H1 (cell line): ENCODE measurements at places on chromosomes 12 and 14. TPM values are rescaled to one million over a fixed set of nuclear protein-coding genes. Genes with fewer than 3 reads are reported as not detected.

GRCh38 chr14:59755409-59756135, 115.0 kb downstream of the RTN1 start:
- DNase-seq = no peak

GRCh38 chr14:59695198-59695597, 118.6 kb upstream of the CCDC175 start:
- no peak for DNase-seq

- peak; percentile 100 for DNase-seq
Observed at GRCh38 chr14:104826189-104826860, 25.4 kb downstream of the ZBTB42 start.

GRCh38 chr12:49609875-49610154, 4.4 kb upstream of the FAM186B start:
- DNase-seq = no peak

BDKRB1 gene
- total RNA-seq = not detected in 2 replicates

- no peak for DNase-seq
Observed at GRCh38 chr12:52203079-52203921, 11.5 kb upstream of the KRT80 start.

SUPT16H gene
- total RNA-seq = 201 and 209 TPM in 2 replicates

- no peak for DNase-seq
Observed at GRCh38 chr14:84959851-84960520, 570.0 kb upstream of the FLRT2 start.

GRCh38 chr12:14576896-14577295, 9.2 kb upstream of the PLBD1 start:
- no peak for DNase-seq

SMIM41 gene
- 0.28 and 0.31 TPM in 2 replicates for total RNA-seq

DNA sequence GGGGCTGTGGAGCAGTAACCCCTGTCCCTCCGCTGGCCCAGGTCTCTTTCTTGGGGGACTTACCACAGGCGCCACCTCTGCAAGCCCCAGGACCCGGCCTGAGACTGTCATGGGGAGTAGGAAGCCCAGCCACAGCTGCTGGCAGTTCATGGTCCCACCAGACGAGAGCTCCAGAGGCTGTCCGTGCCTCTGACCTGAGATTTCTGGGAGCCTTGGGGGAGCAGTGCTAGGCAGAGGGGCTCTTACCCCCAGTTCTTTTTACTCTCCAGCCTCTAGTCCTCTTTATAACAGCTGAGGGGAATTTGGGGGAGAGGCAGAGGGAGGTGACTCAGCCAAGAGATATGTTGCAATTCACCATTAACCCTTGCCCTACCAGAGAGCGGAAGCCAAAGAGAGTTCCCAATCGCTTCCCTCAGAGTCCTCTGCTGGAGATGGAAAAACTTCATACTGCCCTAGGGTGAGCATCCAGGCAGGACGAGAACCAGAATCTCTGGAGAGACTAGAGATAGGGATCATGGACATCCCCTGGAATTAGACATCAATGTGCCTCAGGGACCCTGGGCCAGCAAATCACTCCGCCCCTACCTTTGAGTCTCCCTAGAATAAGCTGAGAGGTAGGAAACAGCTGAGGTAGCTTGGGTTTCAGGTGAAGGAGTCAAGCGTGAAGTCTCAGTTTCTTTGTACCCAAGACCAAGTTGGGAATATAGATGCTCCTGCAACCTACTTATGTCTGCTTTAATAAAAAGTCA, at the start of gene MMP19:
TSS of gene MMP19 (minus strand) at position 256 of the 749 bp plus-strand sequence. CDS start at position 150, 106 bp downstream.
- no peak for DNase-seq

GRCh38 chr14:28298156-28298555, 468.4 kb upstream of the FOXG1 start:
- DNase-seq = no peak

DNA sequence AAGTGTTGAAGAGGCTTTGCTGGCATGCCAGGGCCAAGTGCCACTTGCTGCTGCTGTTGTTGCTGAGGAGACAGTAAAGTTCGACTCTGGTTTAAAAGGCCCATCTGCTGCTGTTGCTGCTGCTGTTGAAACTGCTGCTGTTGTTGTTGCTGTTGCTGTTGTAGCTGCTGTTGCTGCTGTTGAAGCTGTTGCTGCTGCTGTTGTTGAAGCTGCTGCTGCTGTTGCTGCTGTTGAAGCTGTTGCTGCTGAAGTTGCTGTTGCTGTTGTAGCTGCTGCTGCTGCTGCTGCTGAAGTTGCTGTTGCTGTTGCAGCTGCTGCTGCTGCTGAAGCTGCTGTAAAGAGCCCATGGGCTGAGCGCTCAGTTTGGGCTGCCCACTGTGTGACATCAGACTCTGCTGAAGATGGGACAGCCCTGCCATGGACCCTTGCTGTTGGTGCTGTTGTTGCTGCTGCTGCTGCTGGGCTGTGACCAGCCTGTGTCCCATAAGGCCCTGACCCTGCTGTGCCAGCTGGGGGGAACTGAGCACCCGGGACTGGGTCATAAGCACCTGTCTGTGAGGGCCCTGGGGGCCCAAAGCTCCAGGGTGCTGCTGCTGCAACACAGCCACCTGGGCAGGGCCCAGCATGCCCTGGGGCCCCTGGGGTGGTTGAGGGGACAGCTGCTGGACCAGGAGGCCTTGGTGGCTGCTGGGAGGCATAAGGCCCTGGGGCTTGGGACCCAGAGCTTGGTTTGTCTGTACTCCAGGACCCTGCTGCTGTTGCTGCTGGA, 14.3 kb upstream of the PRKAG1 start:
- no peak for DNase-seq

DNA sequence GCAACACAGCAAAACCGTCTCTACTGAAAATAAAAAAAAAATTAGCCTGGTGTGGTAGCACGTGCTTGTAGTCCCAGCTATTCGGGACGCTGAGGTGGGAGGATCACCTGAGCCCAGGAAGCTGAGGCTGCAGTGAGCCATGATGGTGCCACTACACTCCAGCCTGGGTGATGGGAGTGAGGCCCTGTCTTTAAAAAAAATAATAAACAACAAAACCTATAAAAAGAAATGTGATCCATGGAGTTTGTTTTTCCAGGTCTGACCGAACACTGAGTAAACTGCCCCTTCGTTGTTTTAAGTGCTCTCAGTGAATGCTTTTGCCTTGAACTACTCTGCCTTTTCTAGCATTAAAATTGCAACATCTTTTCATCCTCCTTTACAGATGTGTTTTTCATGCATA, 76.8 kb downstream of the TESC start:
- DNase-seq = no peak

DNA sequence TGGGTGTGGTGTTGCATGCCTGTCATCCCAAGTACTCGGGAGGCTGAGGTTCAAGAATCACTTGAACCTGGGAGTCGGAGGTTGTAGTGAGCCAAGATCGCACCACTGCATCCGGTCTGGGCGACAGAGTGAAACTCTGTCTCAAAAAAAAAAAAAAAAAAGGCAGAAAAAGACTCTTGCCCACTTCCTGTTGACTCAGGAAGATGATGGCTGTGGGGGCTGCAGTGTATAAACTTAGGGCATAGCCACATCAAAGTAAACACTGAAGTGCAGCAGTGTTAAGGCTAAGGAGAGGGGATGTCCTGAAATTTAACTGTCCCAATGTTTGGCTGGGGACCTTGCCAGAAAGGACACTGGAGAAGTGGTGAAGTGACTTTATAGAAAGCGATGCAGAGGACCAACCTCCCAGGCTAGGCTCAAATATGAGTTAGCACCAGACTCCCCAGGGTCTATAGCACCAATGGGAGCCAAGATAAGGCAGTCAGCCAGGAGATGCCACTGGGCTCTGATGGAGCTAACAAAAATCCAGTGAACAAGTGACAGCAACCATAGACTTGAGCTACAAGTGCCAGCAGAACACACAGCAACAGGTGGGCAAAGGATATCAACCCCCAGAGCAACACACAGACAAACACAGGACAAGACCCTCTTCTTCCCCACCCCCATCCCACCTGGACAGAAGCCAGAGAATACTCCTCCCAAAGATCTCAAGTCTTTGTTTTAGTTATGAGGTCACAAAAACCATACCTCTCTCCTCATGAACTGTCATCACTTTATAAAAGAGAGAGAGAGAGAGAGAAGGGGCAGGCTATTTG, 28.0 kb downstream of the NELL2 start:
- DNase-seq = no peak

LMNTD1 gene
- total RNA-seq = not detected in 2 replicates

GRCh38 chr12:29725587-29726320, 58.0 kb downstream of the TMTC1 start:
- DNase-seq = no peak

- no peak for DNase-seq
Observed at GRCh38 chr12:42145552-42146215, 1.0 kb upstream of the GXYLT1 start.

DNA sequence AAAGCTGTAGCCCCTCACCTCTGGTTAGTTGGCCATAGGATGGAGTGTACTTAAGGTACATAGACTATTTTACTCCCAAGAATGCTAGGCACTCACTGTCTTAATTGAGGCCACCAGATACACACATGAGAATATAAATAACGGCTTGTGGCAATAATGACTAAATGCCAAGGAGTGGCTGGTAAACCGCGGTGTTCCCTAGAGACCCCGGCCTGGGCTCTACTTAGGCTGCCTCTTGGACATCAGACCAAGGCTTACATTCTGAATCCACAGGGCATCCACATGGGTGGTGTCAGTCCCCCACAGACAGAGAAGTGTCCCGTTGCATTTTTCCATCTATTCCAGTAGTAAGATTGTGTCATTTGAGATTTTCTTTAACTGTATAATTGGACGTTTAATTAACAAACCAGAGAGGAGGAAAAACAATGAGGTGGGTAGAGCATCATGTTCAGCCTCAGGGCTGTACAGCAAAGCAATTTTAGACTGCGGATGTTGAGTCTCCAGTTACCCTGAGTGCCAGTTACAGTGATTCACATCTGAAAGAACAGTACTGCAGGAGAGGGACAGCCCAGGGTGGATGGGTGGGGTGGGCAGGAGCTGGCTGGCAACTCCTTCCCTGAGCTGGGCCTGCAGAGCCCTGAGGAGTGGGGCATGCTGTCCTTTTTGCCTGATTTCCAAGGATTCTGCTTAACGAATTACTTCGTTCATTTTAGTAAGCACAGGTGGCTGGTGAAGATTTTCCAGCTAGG, 20.5 kb downstream of the CKB start:
- no peak for DNase-seq

- no peak for DNase-seq
Observed at GRCh38 chr12:14695715-14696141, 671 bp downstream of the GUCY2C start.

DNA sequence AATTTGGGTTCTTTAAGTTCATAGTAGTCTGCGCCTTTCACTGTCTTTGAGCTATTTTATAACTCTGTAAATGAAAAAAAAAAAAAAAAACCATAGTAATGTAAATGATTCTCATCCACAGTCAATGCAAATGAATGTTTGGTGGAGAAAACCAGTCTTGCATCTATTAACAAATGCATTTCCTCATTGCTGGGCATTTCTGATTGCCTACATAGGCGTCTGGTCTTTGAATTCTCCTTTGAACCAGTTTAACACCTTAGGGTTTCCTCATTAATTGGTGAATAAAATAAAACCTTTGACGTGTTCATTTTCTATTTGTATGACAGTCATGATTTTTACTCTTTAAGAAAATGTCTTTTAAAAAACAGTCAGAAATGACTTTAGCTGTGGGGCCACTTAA, 114.8 kb downstream of the C12orf75 start:
- no peak for DNase-seq

MYF6 gene
- total RNA-seq = not detected in 2 replicates
